Astrocyte of the spinal cord (primary cell): ENCODE measurements at places on chromosomes 6 and 20.
A peak's percentile ranks its signal among the peaks of the same experiment; 100 is the strongest.

DNA sequence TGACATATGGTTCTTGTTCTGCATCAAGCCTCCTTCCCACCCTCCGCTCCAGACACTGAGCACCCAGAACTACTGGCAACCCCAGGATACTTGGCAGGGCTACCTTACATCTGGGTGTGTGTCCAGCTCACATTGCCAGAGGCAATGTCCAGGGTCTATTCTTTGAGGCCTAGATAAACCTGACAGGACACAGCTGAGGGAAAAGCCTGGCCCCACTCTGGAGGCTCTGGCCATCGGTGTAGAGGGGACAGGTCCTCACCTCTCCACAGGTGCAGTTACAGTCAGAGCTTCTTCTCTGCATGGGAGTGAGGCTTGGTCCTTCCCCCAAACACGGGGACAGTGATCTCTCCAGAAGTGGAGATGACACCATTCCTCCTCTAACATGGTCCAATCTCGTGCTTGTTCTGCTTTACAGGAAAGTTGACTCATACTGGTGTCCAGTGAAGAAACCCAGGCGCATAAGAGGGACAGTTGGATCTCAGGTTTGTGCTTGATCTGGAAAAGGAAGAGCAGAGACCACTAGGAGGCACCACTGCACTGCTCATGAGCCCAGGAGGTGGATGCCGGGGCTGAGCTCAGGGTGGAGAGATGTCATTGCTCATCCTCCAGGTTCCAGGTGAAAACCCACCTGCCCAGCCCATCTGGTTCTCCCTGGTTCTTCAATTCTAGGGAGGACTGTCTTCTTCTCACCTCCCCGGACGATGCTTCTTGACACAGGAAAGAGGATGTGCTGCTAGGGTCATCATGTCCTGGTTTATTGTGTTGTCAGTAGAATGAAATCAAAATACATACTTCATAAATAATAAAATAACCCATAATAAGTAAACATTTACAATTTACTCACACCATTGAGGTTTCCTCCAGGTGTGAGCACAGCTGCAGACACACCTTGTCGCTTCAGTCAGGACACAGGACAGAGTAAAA, 14.7 kb downstream of the HLA-F start:
- peak; percentile 57 for DNase-seq

DNA sequence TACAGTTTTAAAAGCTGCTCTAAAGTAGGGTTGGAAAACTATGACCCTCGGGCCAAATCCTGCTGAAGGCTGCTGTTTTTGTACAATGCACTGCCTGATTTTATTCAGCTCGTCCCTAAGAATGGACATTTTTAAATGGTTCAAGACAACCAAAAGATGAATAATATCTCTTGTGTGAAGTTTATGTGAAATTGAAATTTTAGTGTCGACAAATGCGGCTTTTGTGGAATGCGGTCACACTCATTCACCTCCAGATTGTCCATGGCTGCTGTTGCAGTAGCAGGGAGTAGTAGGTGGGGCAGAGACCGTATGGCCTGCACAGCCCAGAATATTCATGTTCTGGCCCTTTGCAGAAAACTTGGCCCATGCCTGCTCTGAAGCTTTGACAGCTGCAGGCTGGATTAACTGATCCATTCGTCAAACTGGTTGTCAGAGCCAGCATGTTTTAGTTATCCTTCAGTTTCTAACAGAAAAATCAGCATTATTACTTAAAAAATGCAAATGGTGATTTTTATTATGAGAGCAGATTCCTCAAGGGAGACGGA, 91.6 kb downstream of the PSMG4 start:
- DNase-seq: no peak

DNA sequence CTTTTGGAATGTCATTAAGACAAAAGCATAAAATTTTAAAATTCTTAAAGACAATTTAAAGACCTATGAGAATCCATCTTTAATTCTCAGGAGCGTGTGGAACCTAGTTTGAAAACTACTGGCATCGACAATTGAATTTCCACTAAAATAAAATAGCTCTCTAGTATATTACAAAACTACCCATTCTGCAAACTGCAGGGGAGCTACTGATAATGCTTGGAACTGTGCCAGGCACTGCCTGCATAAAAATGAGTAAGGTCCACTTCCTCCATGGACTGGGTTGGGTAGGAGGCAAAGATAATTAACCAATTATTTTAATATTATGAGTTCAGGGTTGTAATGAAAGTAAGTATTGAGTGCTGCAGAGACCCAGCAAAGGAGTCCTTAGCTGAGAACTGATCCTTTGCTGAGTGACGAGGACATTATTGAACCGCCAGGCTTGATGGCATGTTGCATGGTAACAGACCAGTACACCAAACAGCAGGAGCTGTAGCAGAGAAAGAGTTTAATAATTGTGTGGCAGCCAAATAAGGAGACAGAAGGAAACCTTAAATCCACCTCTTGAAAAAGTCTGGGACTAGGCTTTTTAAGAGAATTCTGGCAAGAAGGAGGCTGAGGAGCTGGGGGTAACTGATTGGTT, 261.3 kb downstream of the ESR1 start:
- DNase-seq: peak; percentile 36

DNA sequence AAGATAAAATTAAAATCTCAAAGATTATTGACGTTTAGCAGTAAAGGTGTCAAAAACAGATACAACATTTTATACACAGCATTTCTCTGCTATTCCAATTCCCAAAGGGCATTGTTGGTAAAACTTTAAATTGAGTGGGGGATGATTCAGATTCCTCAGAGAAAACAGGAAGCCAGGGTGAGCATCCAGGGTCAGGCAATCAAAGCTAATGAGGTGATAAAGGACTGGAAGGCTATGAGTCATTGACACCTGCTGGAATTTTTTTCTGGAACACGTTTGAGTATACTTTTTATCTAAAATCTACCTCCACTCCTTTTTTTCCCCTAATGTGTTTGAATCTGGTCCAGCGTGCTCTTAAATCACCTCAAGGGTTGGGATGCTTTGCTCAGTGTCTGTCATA, 52.2 kb downstream of the FKBP1C start:
- DNase-seq: no peak

- no peak for DNase-seq
Observed at GRCh38 chr20:59631751-59632540, 27.6 kb downstream of the PHACTR3 start.

GRCh38 chr6:44249082-44249748, 2.3 kb downstream of the HSP90AB1 start:
- no peak for DNase-seq

- no peak for DNase-seq
Observed at GRCh38 chr6:113315879-113316278, 541.3 kb upstream of the MARCKS start.

- no peak for DNase-seq
Observed at GRCh38 chr6:20559924-20560551, 25.8 kb downstream of the CDKAL1 start.

GRCh38 chr6:149317644-149318571, at the start of gene TAB2:
Gene TAB2, plus strand, starts transcription at chr6:149317712. Its CDS starts 52,286 bp downstream, at chr6:149369998.
- DNase-seq: peak; percentile 23
